NCI-H446 (cell line): ENCODE measurements at places on chromosomes 13 and 19.

- DNase-seq, result no peak
Observed at GRCh38 chr19:15575406-15575805, 39.6 kb upstream of the CYP4F8 start.

DNA sequence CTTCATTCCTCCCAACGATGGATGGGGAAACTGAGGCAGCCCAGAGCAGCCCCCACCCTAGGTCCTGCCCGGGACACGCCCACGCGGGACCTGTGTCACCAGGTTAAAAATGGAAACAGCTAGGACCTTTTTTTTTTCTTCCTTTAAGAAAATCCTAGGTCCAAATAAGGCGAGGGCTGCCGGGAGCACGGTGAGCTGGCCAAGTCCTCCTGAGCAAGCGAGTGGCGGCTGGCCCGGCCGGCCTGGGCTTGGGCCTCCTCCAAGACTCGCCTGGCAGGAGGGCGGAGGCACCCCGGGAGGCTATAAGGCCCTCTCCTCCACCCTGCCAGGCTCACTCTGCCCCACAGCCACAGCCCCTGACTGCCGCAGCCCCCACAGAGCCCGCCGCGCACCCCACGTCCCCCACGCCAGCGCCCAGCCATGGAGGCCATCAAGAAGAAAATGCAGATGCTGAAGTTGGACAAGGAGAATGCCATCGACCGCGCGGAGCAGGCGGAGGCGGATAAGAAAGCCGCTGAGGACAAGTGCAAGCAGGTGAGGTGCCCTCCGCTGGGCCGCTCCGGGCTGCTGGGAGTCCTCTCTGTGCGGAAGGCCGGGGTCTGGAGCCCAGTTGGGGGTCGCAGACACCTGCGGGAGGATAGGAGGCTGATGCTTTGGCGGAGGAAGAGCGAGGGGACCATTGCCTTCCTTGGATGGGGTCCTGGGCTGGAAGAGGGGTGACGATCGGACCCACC lies 8.9 kb upstream of the TPM4 start:
- peak; percentile 49 for DNase-seq

DNA sequence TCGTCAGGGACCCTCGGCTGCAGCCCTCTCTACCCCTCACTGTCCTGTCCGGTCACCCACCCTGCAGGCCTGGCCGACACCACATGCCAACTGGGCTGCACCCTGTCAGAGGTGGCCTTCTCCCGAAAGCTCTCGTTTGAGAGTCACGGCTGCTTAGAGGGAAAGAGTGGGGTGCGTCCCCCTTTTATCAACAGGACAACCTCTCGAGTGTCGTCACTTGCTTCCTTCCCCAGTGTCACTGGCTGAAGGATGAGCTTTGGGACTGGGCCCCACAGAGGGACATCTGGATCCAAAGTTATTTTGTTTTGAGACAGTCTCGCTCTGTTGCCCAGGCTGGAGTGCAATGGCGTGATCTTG lies 28.5 kb downstream of the MAP2K2 start:
- no peak for DNase-seq

DNA sequence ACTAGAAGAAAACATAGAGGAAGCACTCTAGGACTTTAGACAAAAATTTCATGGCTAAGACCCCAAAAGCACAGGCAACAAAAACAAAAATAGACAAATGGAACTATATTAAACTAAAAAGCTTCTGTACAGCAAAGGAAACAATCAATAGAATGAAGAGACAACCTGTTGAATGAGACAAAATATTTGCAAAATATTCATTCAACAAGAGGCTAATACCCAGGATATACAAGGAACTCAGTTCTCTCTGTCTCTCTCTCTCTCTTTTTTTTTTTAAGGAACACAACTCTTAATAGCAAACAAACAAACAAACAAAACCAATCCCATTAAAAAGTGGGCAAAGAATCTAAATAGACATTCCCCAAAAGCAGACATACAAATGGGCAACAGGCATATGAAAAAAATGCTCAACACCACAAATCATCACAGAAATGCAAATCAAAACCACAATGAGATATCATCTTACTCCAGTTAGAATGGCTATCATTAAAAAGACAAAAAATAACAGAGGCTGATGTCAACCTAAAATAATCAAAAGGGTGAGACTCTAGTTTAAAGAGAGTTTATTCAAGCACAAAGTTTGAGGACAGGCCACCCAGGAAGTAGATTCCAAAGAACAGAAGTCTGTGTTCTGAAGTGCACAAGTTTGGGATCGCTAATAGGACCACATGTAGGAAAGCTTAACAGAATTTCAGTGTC lies 27.1 kb upstream of the SLC7A9 start:
- DNase-seq, result no peak

GRCh38 chr19:10975374-10976130 lies 14.7 kb downstream of the SMARCA4 start:
- no peak for DNase-seq

- DNase-seq, result no peak
Observed at GRCh38 chr13:73778242-73778864, 355.9 kb downstream of the KLF12 start.

DNA sequence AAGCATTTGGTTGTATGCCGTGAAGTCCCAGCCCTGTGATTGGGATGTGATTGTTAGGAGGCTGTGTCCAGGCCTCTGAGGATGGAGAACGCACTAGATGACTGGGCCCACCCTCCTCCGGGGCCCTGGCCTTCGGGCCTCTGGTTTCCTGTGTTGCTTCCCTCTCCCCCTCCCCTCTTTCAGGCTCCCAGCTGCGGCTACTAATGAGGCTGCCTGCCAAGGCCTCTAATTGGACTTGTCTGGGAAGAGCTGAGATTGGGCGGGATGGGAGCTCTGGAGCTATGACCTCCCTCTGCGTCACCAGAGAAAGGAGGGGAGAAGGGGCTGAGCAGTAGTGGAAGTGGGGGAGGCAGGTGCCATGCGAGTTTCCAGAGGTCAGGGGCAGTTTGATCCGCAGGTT lies 9.9 kb downstream of the PTH2 start:
- DNase-seq, result no peak

GRCh38 chr13:84430015-84430414 lies 547.7 kb upstream of the SLITRK1 start:
- DNase-seq, result no peak

- no peak for DNase-seq
Observed at GRCh38 chr13:74306496-74306895, 172.3 kb upstream of the KLF12 start.

DNA sequence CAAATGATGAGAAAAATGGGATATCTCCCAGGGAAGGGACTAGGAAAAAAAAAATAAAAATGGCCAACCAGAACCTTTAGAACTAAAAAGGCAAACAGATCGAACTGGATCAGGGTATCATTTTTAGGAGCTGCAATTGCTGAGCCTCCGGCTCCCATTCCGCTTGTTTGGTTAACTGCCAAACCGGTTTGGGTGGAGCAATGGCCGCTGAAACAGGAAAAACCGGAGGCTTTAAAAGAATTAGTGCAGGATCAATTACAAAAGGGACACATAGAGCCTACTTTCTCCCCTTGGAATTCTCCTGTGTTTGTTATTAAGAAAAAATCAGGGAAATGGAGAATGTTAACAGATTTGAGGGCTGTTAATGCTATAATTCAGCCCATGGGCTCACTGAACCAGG lies 12.7 kb upstream of the ZNF443 start:
- DNase-seq, result no peak

GRCh38 chr19:16398530-16399249 lies 73.1 kb downstream of the EPS15L1 start:
- DNase-seq, result peak; percentile 3

DNA sequence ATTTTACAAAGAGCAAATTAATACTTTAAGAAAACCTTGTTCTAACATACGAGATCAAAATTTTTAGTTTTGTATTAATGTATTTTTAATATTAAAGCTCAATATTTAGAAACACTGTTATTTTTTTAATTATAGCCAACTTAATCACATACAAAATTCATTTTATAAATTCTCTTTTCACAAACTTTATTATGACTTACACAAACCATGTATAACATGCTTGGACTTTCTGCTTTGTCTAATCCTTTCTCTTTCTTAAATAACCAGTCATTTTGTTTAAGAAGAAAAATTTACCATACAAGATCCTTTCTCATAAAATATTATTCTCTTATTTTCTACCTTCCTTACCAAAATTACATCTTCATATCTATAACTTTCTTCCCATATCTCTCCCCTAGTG lies 62.2 kb downstream of the CYSLTR2 start:
- DNase-seq, result no peak
